H4 (cell line): ENCODE measurements at places on chromosomes 11 and 22. TPM values are rescaled to one million over a fixed set of nuclear protein-coding genes. Genes with fewer than 3 reads are reported as not detected.

KREMEN1 gene
- total RNA-seq, result 2.6 and 3.9 TPM in 2 replicates

OR51B2 gene
- not detected in 2 replicates for total RNA-seq

FAT3 gene
- 0.04 and 0.08 TPM in 2 replicates for total RNA-seq

MMP10 gene
- 0.33 TPM in 1 of 2 replicates, not detected in the other for total RNA-seq

ANO5 gene
- 1.4 and 1.8 TPM in 2 replicates for total RNA-seq

SIK2 gene
- total RNA-seq, result 7.7 and 8.9 TPM in 2 replicates
